WTC11 (cell line): ENCODE measurements at places on chromosomes 2 and 18.

- no peak overlapping the region for H3K4me3 ChIP-seq
- peaks cover 33% of the 10 kb centered on the region for H3K4me1 ChIP-seq
- no peaks in the 10 kb centered on the region for H3K36me3 ChIP-seq
- H3K27me3 ChIP-seq: no peaks in the 10 kb centered on the region; the same call in 1 of the 2 replicates
These were observed 64.0 kb upstream of the ZEB2 start for GRCh38 chr2:144583741-144584453.

DNA sequence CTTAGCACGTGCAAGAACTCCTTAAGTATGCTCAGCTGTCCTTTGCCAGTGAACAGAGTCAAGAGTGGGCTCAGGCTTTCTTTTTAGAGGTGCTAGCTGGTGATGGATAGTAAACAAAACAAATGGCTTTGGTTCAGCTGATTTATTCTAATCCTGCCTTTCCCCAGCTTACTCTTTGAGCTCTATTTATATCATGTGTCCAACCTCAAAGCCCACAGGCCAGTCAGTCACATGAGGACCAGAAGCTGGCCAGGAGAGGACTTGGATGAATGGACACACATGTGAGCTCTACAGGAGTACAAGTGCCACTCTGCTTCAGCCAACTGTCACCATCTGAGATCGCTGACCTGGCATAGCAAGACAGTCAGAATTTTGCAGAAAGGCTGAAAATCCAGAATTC lies 59.4 kb downstream of the STK39 start:
- no peak overlapping the region for H3K27ac ChIP-seq
- H3K27me3 ChIP-seq: peaks cover 18% of the 10 kb centered on the region
- no peak for DNase-seq
- no peak overlapping the region for H3K4me3 ChIP-seq
- no peaks in the 10 kb centered on the region for H3K36me3 ChIP-seq
- peaks cover 65% of the 10 kb centered on the region for H3K4me1 ChIP-seq

DNA sequence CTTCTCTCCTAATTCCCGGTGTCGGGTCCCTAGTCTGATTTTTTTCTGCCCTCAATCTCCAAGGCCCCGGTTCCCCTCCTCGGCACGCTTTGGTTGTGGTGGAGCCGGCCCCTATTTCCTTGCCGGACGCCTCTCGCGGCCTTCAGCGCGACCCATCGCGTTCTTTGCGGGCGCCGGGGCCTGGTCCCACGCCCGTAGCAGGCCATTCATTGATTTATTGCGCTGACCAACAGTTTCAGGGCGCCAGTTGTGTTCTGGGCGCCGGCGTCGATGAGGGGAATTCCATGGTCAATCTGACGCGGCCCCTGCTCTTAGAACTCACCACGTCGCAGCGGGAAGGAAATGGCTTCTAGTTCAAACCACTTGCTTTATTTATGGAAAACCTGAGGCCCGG lies 396 bp downstream of the CNOT9 start:
- DNase-seq: peak; percentile 65
- H3K4me1 ChIP-seq: peaks cover 33% of the 10 kb centered on the region
- peak overlapping the region; percentile 97 for H3K27ac ChIP-seq
- peak overlapping the region; percentile 86 for H3K4me3 ChIP-seq
- no peaks in the 10 kb centered on the region for H3K27me3 ChIP-seq
- H3K36me3 ChIP-seq: peaks cover 10% of the 10 kb centered on the region

GRCh38 chr2:105867587-105867986 lies 122.9 kb downstream of the NCK2 start:
- no peaks in the 10 kb centered on the region for H3K36me3 ChIP-seq
- no peak overlapping the region for H3K27ac ChIP-seq
- no peaks in the 10 kb centered on the region for H3K27me3 ChIP-seq
- H3K4me3 ChIP-seq: no peak overlapping the region
- H3K4me1 ChIP-seq: peaks cover 40% of the 10 kb centered on the region

GRCh38 chr2:106708209-106708608 lies 177.8 kb downstream of the ST6GAL2 start:
- H3K4me3 ChIP-seq: no peak overlapping the region
- no peaks in the 10 kb centered on the region for H3K4me1 ChIP-seq
- H3K27me3 ChIP-seq: no peaks in the 10 kb centered on the region; the same call in 1 of the 2 replicates
- H3K36me3 ChIP-seq: peaks cover 29% of the 10 kb centered on the region
- DNase-seq: no peak
- H3K27ac ChIP-seq: no peak overlapping the region

GRCh38 chr18:42534313-42534712 lies 579.3 kb downstream of the PIK3C3 start:
- DNase-seq: no peak
- no peaks in the 10 kb centered on the region for H3K27me3 ChIP-seq
- no peak overlapping the region for H3K4me3 ChIP-seq
- no peaks in the 10 kb centered on the region for H3K36me3 ChIP-seq

GRCh38 chr2:242022550-242023290 lies 153.2 kb downstream of the RTP5 start:
- no peak overlapping the region for H3K27ac ChIP-seq
- no peak for DNase-seq
- H3K27me3 ChIP-seq: peaks cover 59% of the 10 kb centered on the region
- no peak overlapping the region for H3K4me3 ChIP-seq
- H3K36me3 ChIP-seq: peaks cover 15% of the 10 kb centered on the region

DNA sequence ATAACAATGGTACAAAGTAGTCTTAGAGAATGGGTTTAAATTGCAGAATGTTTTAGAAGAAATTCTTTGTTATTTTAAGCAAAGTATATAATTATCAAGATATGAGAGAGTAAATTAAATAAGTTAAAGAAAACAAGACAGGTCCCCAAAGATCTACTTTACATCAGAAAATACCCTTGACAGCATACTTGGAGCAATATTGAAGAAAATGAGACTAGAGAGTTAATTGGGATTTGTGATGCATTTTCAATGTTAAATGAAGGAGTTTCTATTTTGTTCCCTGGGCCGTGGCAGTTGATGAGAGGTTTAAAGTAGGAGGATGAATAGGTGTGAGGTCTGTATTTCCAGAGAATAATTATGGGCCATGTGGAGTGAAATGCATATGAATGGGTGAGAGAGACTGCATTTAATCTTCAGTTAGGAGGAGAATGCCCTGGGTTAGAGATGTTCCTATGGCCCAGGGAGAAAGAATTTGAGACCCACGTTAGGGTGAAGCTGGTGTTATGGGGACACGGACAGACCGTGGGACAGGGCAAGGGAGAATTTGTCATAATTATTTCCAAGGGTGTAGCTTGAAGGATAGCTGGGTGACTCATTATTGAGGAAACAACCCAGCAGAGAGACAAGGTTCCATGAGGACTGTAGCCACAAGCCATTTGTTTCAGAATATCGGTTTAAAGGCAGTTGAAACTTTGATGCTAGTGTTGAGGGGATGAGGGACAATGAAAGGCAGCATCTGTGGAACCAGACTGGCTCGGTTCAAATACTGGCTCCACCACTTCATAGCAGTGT lies 22.7 kb downstream of the MGAT5 start:
- H3K4me3 ChIP-seq: no peak overlapping the region
- no peak overlapping the region for H3K27ac ChIP-seq
- peaks cover 3% of the 10 kb centered on the region; the same call in 1 of the 2 replicates for H3K36me3 ChIP-seq
- peaks cover 16% of the 10 kb centered on the region for H3K27me3 ChIP-seq

DNA sequence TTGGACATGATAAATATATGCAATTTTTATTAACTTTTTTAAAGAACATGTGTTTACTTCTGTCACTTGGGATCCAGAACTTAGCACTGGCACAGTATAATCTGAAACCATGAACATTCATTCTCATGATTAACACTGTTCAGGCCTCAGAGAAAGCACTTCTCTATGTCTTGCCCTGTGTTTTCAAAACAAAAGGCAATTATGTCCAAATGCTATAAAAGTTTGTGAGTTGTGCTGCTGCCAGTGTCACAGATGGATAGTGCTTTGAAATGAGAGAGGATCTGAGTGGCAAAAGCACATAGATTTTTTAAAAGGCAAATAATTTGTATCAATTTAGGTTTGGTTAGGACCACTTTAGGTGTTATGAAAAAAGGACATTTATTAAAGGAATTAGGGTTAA lies 470.5 kb upstream of the FAM98A start:
- H3K27ac ChIP-seq: no peak overlapping the region
- no peak overlapping the region for H3K4me3 ChIP-seq
- no peaks in the 10 kb centered on the region for H3K4me1 ChIP-seq
- H3K27me3 ChIP-seq: no peaks in the 10 kb centered on the region; the same call in 1 of the 2 replicates
- DNase-seq: no peak
- H3K36me3 ChIP-seq: peaks cover 11% of the 10 kb centered on the region
